ENCODE measurements at places on chromosomes 5 and 9.

GRCh38 chr5:148687427-148687826 lies 33.1 kb upstream of the HTR4 start:
- no peak for DNase-seq

- no peak for DNase-seq
Observed at GRCh38 chr9:88258024-88258423, 119.7 kb upstream of the SPATA31C2 start.

- no peak for DNase-seq
Observed at GRCh38 chr9:114791312-114791711, 14.5 kb downstream of the TNFSF15 start.

- DNase-seq, result no peak
Observed at GRCh38 chr9:72856972-72857623, 95.8 kb downstream of the ALDH1A1 start.

- no peak for DNase-seq
Observed at GRCh38 chr5:35753500-35753899, 103.2 kb upstream of the IL7R start.

DNA sequence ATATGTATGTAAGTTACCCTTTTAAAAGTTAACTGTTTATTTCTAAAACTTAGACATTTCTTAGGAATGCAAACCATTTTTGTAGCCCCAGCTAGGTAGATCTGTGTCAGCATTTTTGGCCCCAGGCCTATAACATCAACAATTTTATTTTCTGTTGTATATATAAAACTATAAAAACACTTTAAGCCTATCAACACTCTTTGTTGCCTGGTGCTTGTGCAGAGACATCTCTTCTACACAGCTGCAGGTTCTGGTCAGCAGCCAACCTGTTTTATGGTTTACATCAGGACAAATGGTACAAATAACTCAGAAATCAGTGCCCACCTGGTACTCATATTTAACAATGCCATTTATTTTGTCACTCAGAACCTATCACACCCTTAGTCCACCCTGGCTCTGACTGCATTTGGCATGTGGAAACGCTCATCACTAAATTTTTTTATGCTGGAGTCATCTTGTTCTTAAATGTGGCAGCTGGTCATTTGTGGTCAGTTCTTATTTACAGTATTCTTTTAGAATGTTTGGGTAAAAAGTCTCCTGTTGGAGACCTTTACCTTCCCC lies 173.4 kb downstream of the DNAH5 start:
- DNase-seq, result no peak

DNA sequence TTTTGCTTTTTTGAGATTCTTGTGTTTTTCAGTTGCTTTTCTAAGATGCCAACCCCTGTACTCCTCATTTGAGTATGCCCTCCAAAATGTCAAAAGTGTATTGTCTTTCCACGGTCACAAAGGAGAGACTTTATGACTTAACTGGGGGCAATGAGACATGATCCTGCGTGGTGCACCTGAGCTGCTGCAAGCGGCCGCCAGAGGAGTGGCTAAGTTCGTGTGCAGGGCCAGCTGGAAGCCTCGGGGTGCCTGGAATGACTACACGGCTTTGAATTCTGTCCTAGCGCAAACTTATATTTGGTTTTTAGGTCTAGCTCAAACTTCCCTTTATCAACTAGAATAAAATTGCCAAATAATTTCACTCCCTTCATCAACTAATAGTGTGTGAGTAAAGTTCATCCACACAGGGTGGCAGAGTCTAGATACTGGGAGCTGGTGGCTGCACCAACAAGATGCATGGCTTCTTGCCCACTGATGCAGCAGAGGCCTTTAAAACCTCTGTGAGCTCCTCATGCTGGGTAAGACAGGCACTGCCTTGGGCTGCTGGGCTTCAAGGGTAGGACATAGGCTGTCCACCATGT lies 4.7 kb downstream of the GADD45G start:
- no peak for DNase-seq

GRCh38 chr5:64690104-64690416 lies 243 bp upstream of the SHISAL2B start:
- DNase-seq, result no peak

DNA sequence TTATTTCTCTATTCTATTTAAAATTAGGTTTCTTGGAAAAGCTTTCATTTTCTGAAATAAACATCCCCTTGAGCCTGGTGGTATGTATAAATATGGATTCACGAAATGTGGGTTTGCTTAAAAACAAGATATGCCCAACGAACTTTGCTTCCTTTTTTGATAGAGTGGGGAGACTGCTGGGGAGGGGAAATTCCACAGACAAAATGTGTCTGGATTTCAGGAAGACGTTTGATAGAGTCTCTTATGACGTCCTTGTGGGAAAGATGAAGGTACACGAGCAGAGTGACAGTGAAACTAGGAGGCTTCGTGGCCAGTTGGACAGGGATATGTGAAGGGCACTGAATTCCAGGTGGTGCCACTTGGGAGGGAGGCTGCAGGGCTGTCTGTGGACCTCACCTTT lies 84.5 kb upstream of the RPS23 start:
- no peak for DNase-seq

- DNase-seq, result no peak
Observed at GRCh38 chr9:21661626-21662025, 140.8 kb upstream of the MTAP start.

- DNase-seq, result no peak
Observed at GRCh38 chr5:73636408-73636807, 10.4 kb downstream of the ARHGEF28 start.

GRCh38 chr5:28691526-28691925 lies 1653.1 kb upstream of the CDH9 start:
- no peak for DNase-seq
